ENCODE measurements at places on chromosomes 2 and 18.

DNA sequence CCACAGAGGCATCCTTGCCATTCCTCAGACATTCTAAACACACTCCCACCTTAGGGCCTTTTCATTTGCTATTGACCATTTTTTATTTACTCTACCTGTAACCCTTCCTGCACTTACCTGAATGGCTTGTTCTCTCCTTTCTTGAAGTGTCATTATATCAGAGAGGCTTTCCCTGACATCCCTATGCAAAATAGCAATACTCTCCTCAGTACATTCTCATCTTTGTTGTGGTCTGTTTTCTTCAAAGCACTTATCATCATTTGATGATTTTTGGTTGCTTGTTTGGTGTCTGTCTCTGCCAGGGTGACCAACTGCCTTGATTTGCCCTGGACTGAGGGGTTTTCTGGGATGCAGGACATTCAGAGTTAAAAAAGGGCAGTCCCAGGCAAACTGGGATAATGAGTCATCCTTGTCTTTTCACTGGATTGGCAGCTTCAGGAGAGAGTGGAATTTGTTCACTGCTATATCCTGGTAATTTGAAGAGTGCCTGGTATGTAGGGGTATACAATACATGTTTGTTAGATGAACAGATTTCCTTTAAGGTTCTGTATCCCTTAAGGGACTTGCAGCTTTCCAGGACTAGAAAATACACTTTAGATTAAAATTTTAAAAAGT is 102.4 kb downstream of the BABAM2 start:
- DNase-seq, result no peak

DNA sequence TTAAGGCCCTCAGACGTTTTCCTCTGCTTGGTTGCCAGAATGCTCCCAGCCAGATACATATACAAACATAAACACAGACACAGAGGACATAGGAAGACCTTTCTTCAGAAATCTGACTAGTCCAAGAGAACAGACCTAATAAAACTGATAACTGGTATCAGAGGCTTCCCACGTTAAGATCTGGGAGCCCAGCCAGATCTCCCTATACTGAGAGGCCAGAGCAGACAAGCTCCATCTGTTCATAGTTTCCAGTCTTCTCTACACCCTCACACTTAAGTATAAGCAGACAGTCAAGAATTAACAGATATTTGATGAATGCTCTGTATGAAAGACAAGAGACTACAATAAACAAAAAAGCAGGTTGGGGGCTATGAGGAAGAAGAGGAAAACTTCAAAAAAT is 240.5 kb upstream of the CHAC2 start:
- no peak for DNase-seq

GRCh38 chr18:32899819-32900218 is 127.0 kb upstream of the KLHL14 start:
- DNase-seq, result no peak

- no peak for DNase-seq
These were observed 17.9 kb upstream of the ARHGEF4 start for GRCh38 chr2:130818809-130819208.

- DNase-seq, result no peak
These were observed 98.9 kb downstream of the SPHKAP start for GRCh38 chr2:228082571-228082970.

DNA sequence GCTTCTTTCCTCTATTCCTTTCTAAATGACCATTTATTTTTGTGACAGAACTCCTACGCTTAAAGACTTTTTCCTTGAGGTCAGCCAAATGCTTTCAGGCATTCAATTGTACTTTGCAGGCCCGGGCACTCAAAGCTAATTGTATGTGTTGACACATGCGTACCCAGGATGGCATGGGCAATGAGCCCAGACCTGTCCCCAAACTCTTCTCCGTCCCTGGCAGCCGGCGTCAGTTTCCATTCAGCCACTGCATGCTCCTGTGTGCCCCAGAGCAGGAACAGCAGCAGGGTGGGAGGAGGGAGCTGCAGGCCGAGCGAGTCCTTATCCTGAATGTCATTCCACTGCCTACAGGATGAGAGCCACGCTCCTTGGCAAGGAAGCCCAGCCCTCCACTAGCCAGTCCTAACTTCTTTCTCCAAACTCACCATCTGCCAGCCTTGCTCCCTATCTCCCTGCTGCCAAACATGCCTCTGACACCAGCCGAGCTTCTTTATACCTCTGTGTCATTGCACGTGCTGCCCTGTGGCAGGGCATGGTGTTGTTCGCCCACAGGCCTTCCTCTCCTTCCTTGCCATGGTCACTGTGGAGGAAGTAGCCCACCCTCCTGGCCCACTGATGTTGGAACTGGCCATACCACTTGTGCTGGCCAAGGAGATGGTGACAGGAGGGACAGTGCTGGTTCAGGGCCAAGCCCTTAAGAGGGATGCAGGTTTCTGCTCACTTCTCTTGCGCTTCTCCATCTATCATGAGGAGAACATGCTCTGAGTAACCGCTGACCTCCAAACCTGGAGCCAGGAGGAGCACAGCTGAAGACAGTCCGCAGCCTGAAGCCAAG is 116.9 kb upstream of the FHL2 start:
- DNase-seq, result no peak

DNA sequence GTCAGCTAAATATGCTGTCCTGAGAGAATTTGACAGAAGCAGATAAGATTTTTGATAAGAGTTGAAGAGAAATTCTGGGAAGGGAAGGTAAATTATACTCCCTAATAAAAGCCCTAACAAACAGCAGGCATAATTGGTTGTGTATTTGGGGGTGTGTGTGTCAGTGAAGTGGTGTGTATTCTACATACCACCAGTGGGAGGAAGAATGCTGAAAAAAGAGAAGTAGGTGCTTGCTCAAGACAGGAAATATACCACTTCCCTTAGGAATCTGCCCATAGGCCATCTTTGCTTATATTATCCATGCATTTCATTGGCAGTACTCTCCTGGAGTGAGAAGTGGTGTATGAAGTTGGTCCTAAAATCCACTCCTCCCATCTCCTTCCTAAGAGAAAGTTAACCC is 76.2 kb downstream of the FMNL2 start:
- DNase-seq, result no peak

DNA sequence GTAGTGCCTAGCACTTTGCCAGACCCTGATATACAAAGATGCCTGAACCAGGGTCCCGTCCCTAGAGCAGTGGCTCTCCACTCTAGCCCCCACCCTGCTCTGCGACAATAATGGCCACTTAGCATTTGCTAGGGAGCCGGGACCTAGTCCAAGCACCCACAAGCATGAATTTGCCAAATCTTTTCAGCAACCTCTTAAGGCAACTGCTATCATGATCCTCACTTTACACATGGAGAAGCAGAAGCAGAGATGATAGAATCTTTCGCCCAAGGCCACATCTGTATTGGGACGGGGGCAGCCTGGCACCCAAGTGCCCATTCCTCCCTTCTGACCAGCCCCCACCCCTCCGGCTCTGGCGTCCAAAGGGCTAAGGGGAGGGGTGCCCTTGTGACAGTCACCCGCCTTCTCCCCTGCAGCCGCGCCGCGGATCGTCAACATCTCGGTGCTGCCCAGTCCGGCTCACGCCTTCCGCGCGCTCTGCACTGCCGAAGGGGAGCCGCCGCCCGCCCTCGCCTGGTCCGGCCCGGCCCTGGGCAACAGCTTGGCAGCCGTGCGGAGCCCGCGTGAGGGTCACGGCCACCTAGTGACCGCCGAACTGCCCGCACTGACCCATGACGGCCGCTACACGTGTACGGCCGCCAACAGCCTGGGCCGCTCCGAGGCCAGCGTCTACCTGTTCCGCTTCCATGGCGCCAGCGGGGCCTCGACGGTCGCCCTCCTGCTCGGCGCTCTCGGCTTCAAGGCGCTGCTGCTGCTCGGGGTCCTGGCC is 13.0 kb downstream of the SIGLEC15 start:
- no peak for DNase-seq

DNA sequence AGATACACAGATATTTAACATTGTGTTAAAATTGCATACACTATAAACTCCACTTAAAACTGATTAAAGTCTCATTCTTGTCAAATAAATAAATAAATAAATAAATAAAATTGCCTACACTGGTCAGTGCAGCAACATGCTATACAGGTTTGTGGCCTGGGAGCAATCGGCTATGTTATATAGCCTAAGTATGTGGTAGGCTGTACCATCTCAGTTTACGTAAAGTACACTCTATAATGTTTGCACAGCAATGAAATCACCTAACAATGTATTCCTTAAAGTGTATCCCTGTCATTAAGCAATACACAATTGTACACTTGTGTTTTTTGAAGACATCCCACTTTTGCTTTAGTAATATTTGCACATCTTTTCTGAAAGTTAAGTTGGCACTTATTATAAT is 337.7 kb upstream of the SETBP1 start:
- no peak for DNase-seq

- DNase-seq, result no peak
These were observed 296.3 kb downstream of the AGPS start for GRCh38 chr2:177688844-177689243.

DNA sequence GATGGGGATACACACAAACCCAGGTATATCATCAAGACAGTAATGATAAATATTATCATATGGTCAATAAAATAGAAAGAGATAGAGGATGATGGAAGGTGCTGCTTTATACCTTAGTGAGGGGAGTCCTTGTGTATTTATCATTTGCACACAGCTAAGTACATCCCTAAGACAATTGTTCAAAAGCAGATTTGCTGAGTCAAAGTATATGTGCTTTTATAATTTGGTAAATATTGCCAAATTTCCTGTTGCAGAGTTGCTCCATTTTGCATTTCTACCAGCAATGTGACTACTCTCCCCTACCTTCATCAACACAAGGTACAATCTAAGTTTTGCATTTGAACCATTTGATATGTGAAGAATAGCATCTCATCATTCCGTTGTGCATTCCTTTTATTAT is 22.6 kb upstream of the PLEK start:
- no peak for DNase-seq

DNA sequence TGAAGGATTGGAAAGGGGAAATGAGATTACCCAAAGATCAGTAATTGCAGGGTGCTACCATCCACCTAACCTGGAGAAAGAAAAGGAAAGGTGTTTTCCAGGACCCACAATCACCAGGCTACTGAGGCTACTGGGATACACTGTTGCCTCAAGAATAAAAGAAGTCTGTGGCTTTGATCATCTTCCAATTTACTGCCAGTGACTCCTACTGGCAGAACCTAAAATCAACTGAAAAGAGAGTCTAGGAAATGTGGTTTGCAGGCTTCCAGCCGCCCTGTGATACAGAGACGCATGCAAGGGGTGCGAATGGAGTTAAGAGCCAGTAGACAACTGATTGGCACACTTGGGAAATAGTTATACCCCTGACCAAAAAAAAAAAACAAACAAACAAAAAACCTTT is 16.6 kb upstream of the TTL start:
- DNase-seq, result no peak

DNA sequence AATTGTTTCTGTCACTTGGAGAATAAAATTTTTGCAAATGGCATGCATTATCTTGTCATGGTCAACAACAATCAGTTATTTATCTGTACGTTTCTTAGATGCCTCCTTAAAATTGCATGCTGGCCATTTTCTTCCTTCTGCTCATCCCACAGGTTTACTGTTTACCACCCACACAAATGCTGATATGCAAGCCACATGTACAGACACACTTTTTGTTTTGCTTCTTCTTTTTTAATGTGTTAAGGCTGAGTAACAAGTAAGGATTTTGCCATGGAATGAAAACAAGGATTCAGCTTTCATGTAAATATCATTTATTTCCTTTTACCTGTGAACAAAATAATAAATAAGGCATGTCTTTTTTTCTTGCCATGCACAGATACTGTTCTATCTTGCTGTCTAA is 1077.1 kb upstream of the ZEB2 start:
- no peak for DNase-seq

- no peak for DNase-seq
These were observed 86.6 kb upstream of the ZFP36L2 start for GRCh38 chr2:43312755-43313641.

DNA sequence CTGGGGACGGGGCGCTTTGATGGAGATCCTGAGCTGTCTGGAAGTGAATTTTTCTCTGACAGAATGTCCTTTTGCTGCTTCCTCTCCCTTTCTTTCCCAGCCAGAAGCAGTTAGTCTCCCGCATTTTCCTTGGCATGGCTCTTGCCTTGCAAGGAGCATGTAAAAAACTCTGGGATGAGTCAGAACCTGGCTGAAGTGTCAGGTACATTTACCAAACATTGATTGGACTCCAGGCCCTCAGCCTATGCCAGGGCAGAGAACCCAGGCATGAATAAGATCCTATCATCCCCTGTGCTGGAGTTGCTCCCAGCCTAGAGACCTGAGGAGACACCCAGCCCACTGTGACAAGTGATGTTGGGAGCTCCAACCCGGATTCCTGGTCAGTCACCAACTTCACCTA is 21.6 kb downstream of the STON1 start:
- DNase-seq, result no peak

DNA sequence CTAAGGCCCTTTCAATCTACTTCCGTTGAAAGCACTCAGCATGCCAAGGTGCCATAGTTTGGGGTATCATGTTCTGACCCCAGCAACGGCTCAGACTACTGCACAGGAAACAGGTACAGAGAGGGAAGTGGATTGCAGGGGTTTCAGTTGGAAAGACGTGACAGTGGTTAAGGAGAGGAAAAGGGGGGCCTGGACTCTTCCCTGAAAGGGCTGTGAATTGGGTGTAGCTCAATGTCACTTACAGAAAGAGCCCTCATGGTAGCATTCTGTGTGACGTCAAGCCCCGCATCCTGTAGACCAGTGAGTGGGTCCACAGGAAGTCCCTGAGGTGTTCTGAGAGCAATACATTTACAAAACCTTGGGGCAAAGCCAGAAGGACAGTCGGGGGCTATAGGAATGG is 121.5 kb upstream of the GYPC start:
- DNase-seq, result no peak

DNA sequence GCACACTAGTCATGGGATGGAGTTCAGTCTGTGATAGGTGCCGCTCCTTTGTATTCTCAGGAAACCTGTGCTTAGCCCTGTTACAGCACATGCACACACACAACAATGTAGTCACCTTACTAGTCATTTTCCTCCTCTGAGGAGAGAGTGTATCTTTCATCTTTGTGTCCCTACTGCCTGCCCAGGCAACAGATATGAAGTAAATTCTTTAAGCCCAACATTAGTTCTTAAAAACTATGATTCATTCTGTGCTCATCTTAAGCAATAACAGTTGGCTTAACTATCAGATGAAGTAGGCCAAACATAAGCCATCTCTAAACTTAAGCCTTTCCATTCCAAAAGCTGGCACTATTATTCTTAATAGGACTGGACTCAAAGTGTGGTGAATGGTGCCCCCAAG is 186.5 kb downstream of the LNPK start:
- no peak for DNase-seq

GRCh38 chr2:20617892-20618467 is 32.9 kb downstream of the HS1BP3 start:
- no peak for DNase-seq

DNA sequence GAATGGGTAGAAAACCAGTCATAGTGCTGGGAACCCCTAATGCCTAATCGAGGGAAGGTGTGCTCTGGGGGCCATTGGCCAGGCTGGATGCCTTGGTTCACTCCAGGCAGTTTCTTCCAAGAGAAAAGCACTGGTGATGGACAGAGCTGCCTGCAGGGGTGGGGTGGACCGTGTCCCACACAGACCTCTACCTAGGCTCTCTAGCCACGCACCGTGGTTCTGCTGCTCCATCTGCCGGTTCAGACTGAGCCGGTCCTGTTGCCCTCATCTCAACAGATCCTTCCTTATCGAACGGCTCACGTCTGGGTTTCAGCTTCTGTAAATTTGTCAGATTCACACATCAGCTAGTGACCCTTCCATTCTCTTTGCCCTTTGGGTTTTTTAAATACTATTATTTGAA is 46.4 kb downstream of the RALB start:
- DNase-seq, result no peak

GRCh38 chr18:9068346-9068745 is 34.2 kb upstream of the NDUFV2 start:
- no peak for DNase-seq

GRCh38 chr18:48203288-48203945 is 205.8 kb downstream of the ZBTB7C start:
- DNase-seq, result no peak

- no peak for DNase-seq
These were observed 15.3 kb upstream of the PTPN4 start for GRCh38 chr2:119744335-119744939.
